Forelimb muscle (tissue), 1 donor: ENCODE measurements at places on chromosomes 2 and 18.

GRCh38 chr18:34659579-34660517 lies 50.2 kb upstream of the DTNA start:
- no peak for DNase-seq

DNA sequence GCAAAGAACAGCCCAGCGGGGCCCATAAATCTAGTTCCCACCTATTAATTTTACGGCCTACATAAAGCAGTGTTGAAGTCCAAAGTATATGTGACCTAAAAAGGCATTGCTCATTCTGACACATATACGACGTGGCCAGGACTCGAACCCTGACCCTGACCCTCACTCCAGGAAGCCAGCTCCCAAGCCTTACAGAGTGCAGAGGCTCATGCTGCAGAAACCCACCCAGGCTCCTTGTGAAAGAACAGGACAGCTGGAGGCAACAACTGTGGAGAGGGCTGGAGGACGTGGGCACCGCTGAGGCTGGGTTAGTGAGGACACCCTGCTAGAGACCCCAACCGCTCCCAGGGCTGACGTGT lies 221.6 kb downstream of the CYP26B1 start:
- DNase-seq, result no peak

GRCh38 chr2:213080969-213081617 lies 70.3 kb downstream of the IKZF2 start:
- DNase-seq, result no peak

DNA sequence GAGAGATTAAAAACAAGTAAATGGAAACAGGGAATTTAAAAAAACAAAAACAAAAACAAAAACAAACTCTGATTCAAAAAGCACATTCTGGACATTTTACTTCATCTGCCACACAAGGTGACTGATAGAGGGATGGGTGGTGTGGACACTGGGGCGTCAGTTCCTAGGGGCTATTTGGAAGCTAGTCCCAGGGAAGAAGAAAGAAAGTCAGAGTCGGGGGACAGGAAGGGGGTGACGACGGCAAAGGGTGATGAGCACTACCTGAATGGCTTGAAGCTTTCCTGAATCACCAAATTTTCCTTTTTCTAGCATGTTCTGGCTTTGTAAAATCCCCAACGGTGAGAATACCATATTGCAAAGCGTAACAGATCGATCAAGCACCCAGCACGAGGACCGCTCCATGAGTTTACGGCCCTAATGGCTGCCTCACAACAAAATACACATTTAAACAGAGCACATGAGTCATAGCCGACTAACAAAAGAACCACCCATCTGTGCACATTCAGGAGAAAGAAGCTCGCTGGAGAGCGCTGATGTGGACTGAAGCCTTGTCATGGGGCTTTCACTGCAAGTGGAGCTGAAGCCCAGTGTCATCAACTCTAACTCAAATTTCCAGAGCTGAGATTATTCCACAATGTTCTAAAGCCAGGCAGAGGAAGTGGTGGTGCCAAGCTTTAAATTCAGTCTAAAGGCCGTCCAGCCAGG lies 178.9 kb downstream of the LNPK start:
- DNase-seq, result no peak

DNA sequence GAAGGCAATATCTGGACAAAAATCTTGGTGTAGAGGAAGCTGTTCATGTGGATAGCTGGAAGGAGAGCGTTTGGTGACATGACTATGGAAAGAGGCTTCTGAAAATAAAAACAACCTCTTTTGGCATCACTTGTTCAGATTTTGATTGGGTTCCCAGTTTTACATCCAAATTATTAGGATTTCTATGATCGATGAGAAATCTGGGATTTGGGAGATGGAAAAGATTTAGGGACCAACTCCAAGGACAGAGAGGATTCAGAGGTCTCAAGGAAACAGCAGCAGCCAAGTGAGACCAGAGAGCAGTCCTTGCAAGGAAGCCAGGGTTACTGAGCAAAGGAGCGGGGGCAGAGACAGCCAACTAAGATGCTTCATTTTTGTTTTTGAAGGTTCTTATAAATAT lies 441.7 kb downstream of the TRIB2 start:
- DNase-seq, result no peak

GRCh38 chr18:39380866-39381265 lies 1815.3 kb upstream of the CELF4 start:
- no peak for DNase-seq

DNA sequence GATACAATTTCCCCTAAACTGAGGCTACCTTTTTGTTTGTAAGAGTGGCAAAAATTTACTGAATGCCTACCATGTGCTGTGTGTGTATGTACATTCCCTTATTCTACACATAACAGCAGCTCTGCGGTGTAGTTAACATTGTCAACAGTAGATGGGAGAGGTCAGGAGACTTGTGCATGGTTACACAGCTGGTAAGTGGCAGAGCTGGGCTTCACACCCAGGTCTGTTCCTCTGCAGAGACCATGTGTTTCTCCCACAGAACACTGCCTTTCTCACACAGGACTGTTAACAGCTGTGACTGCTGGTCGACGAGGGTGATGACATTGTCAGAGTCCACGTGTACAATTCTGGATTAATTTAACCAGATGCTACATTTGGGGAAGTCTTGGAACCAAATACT lies 49.1 kb downstream of the EML6 start:
- DNase-seq, result no peak

GRCh38 chr2:222194669-222195068 lies 104.1 kb downstream of the PAX3 start:
- DNase-seq, result no peak

DNA sequence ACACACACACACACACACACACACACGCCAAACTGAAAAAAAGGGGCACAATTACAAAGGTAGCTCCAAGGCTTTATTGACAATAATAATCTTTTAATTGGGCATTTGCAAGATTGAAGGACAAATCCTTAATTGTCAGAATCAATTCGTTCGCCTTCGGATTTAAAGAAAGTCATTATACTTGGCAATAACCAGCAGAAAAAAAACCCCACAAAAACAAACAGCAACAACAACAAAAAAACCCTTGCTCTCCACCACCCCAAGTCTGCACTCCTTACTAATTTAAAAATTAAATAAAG lies 1.8 kb upstream of the HOXD8 start:
- DNase-seq, result no peak
